ENCODE measurements at places on chromosomes 7 and 10. TPM values are rescaled to one million over a fixed set of nuclear protein-coding genes. Genes with fewer than 3 reads are reported as not detected.

- no peak for DNase-seq
- no peaks in the 10 kb centered on the region for H3K36me3 ChIP-seq
- no peaks in the 10 kb centered on the region for H3K27me3 ChIP-seq
- no peaks in the 10 kb centered on the region for H3K4me1 ChIP-seq
- H3K4me3 ChIP-seq = no peak overlapping the region
- H3K27ac ChIP-seq = no peak overlapping the region
These were observed 28.4 kb downstream of the MBL2 start for GRCh38 chr10:52744057-52744805.

GRCh38 chr7:148849393-148850098, 34.5 kb downstream of the EZH2 start:
- H3K27ac ChIP-seq = no peak overlapping the region
- H3K4me3 ChIP-seq = no peak overlapping the region
- H3K4me1 ChIP-seq = peaks cover 31% of the 10 kb centered on the region
- peaks cover 3% of the 10 kb centered on the region for H3K36me3 ChIP-seq
- DNase-seq = no peak

Gene TMEM225B
- 0.36 TPM for total RNA-seq

Gene MYL10
- not detected for total RNA-seq

Gene LRRN3
- total RNA-seq = 4.9 TPM

Gene MSMB
- total RNA-seq = 5.6 TPM

Gene HDAC9
- total RNA-seq = 6.8 TPM

- no peaks in the 10 kb centered on the region for H3K36me3 ChIP-seq
- no peak for DNase-seq
- no peak overlapping the region for H3K27ac ChIP-seq
- H3K27me3 ChIP-seq = no peaks in the 10 kb centered on the region
These were observed 80.5 kb upstream of the TAS2R16 start for GRCh38 chr7:123075838-123076467.

Gene ARID5B
- total RNA-seq = 55.2 TPM

GRCh38 chr10:76009531-76009930, 578.1 kb downstream of the LRMDA start:
- H3K4me1 ChIP-seq = peaks cover 41% of the 10 kb centered on the region
- peak overlapping the region; percentile 67 for H3K4me3 ChIP-seq
- DNase-seq = no peak
- peaks cover 56% of the 10 kb centered on the region for H3K27me3 ChIP-seq
- peak overlapping the region; percentile 76 for H3K27ac ChIP-seq

Gene SPDYE5
- total RNA-seq = not detected

DNA sequence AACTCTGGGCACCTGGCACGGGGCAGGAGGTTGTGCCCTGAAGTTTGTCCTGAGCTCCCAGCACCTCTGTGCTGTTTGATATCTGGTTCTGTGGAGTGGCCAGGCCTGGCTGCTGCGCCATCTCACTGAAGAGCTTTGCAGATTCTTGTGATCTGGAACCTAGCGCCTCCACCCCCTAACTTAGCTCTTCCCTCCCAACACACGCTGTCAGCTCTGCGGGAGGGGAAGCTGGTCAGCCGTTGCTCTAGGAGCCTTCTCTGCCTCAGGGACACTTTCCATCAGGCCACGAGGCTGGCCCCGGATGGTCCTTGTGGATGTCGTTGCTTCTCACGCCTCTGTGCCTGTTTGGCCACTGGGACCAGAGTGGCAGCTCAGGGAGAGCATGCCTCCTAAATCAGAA, 213.2 kb downstream of the CCDC3 start:
- H3K36me3 ChIP-seq = no peaks in the 10 kb centered on the region
- H3K27me3 ChIP-seq = no peaks in the 10 kb centered on the region
- no peak for DNase-seq
- H3K27ac ChIP-seq = no peak overlapping the region
- peaks cover 8% of the 10 kb centered on the region for H3K4me1 ChIP-seq
- no peak overlapping the region for H3K4me3 ChIP-seq

Gene ICA1
- total RNA-seq = 9.8 TPM

DNA sequence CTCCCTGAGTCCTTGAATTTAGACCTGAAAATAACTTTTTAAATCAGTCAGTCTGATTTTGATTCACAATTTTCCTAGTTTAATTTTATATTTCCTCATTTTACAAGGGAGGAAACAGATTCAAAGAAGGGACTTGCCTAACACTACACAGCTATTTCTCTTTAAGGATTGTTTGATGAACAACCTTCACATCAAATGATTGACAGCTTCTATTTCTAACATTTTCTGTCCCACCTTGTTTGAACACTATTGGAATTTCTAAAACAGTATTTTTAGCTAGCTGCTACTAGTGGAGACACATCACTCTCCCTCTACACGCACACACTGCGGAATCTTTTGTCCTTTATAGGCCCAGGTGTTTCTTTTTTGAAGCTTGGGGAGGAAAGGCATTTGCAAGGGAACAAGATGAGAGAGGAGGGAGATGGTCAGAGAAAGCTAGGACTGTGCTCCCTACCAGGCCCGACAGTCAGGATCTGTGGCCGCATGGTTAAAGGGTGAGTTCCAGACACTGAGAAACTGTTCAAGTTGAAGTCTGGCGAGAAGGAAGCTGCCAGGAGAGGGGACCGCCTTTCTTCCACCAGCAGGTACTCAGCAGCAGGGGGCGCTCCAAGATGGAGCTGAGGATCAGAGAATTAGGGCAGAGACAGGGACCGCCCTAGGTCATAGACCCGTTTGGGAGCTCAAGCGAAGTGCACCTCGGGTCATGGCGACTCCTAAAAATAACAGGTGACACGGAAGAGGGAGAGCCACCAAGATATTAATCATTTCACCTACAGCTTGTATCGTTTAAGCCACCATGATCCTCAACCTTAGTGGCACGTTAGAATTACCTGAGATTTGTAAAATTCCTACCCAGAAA, 49.7 kb downstream of the DNAJC12 start:
- H3K4me3 ChIP-seq = peak overlapping the region; percentile 46
- peaks cover 2% of the 10 kb centered on the region for H3K4me1 ChIP-seq
- DNase-seq = no peak
- H3K27ac ChIP-seq = no peak overlapping the region
- H3K36me3 ChIP-seq = no peaks in the 10 kb centered on the region

Gene CDK14
- total RNA-seq = 38.1 TPM

DNA sequence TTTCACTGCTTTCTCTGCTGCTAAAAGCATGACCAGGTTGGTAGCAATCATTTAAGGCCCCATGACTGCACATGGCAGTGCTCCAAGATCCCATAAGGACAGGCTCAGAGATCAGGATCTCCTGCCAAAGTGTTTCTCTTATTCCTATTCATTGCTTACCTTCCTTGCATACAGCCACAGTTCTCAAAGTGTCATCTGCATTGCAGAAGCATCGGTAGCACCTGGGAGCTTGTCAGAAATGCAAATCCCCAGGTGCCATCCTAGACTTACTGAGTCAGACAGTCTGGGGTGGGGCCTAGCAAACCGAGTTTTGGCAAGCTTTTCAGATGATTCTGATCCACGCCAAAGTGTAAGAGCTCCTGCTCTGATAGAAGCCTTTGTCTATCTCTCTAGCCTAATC, 489.0 kb upstream of the AUTS2 start:
- no peaks in the 10 kb centered on the region for H3K27me3 ChIP-seq
- no peaks in the 10 kb centered on the region for H3K36me3 ChIP-seq
- no peak for DNase-seq

GRCh38 chr7:150994838-150995510, 4.2 kb downstream of the NOS3 start:
- no peak for DNase-seq
- peaks cover 11% of the 10 kb centered on the region for H3K27me3 ChIP-seq
- peaks cover 8% of the 10 kb centered on the region for H3K4me1 ChIP-seq
- H3K4me3 ChIP-seq = no peak overlapping the region
- H3K27ac ChIP-seq = no peak overlapping the region

- DNase-seq = no peak
These were observed 79.6 kb upstream of the FGFR2 start for GRCh38 chr10:121677880-121678279.

Gene H2BK1
- total RNA-seq = not detected

Gene HACD1
- 16.4 TPM for total RNA-seq

DNA sequence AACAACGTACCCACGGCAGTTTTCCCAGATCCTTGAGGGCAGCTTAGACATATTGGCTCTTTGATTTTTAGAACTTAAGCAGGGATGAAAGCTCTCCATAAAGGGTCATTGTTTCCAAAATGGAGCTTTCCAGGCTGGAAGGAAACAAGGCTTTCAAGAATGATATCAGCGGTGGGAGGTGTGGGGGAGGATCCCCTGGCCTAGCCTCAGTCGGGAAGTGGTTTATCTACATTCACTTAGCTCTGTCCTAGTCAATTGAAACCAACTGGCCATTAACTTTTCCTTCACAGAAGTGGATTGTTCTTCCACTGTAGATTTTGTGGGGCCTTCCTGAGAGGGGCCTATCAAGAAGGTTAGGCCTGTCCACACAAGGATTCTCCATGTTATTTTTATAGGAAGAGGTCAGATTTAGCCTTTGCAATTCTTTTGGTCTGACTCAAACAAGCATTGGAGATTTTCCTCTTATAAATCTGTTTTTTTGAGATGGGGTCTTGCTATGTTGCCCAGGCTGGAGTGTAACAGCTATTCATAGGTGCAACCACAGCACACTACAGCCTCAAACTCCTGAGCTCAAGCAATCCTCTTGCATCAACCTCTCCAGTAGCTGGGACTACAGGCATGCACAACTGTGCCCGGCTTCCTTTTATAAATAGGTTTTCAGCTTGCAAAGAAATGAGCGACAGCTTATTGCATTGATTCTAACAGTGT, 343.5 kb downstream of the LRMDA start:
- H3K36me3 ChIP-seq = peaks cover 7% of the 10 kb centered on the region
- no peak for DNase-seq
- no peak overlapping the region for H3K4me3 ChIP-seq
- peaks cover 36% of the 10 kb centered on the region for H3K4me1 ChIP-seq
- H3K27ac ChIP-seq = no peak overlapping the region

DNA sequence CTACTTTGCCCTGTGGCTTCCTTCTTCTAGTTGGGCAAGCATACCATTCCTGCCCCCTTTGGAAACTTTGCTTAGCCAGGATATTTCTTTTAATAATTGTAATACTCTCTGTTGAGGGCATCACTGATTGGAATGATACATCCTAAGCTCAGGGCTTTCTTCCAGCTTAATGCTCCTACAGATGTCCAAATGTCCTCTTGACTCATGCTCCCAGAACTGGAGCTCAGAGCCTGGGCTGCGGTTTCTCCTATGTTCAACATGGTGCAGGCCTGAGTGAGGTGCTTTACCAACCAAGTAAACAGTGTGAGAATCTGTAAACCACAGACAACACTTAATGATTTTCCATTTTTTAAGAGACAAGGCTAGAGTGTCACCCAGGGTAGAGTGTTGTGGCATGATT, 108.6 kb downstream of the LRRC4 start:
- H3K36me3 ChIP-seq = no peaks in the 10 kb centered on the region
- DNase-seq = no peak
- H3K4me3 ChIP-seq = no peak overlapping the region
- H3K27ac ChIP-seq = no peak overlapping the region
